ENCODE measurements at places on chromosomes 1 and 21.

- DNase-seq = peak; percentile 55
Measured at GRCh38 chr1:17606826-17607440, 67.4 kb downstream of the ARHGEF10L start.

GRCh38 chr1:66140072-66140471 is 347.4 kb downstream of the PDE4B start:
- DNase-seq = no peak

GRCh38 chr1:187032982-187033692 is 204.4 kb downstream of the PLA2G4A start:
- DNase-seq = no peak

- no peak for DNase-seq
Measured at GRCh38 chr1:200181861-200182260, 154.4 kb downstream of the NR5A2 start.

DNA sequence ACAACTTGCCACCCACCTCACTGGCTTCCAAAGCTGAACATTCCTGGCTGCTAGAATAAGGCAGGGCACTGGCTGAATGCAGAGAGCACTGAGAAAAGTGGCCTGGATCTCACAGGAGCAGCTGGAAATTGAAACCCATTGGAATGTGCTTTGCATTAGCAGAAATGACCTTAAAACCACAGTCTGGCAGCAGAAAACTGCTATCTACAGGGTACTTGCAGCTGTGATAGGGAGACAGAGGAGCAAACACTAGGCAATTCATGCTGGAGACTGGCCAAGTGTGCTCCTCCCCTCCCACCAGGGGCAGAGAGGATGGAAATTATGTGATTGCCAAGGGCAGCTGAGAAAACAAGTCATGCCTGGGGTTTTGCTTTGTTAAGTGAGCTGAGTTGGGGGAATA is 47.2 kb downstream of the HSD3B1 start:
- DNase-seq = no peak

GRCh38 chr1:59543211-59543668 is 246.3 kb downstream of the FGGY start:
- DNase-seq = no peak

DNA sequence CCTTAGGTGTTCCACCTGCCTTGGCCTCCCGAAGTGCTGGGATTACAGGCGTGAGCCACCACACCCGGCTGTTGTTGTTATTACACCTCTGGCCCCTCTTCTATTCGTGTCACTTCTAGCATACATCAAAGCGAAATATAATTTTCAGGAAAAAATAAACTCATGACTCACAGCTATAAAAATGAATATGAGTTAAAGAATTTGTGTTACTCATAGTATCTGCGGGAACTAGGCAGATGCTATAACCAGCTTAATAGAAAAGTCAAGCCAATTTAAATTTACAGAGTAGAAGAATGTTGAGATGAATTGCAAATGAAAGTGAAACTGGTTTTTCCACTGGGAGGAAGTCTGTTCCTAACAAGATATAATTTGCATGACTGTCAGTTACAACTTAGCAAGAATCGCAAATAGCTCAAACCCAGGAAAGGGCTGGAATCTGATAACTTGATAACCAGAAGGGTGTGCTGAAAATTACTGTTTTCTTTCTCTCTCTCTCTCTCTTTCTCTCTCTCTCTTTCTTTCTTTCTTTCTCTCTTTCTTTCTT is 11.2 kb downstream of the OR2W3 start:
- no peak for DNase-seq

DNA sequence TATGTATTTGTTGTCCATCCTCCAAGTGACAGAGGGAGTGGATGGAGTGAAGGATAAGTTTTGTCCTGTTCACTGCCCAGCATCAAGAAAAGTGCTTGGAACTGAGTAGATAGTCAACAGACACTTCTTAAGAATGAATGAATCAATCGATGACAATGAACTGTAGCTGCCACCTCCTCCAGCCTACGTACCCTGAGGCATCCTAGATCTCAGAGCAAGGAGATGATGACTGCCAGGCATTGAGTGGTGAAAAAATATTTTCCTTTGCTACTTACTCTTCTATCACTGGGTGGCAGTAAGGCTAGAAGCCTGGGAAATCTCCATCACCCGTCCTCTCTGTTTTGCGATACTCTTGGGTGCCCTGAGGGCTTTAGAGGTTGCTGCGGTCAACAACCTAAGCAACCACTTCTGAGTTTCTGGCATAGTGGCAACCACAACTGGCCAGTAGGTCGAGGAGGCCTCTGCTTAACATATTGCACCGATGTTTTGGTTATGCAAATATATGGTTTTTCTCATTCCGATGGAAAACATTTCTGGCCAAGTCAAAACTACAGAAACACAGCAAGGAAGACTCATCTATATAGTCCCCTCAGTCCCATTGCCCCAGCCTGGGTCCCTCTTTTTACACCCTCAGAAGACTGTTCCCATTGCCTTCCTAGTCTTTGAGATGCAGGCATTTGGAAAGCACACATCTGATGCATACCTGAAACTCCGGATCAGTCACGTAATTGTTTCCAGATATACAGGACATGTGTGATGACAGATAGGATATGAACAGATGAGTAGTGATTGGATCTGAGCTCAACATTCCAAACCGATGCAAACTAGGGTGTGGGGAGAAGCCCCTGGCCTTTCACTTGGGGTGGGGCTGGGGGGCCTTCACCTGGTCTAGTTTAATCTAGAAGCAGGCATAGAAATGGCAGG is 136.8 kb downstream of the RUNX1 start:
- no peak for DNase-seq

DNA sequence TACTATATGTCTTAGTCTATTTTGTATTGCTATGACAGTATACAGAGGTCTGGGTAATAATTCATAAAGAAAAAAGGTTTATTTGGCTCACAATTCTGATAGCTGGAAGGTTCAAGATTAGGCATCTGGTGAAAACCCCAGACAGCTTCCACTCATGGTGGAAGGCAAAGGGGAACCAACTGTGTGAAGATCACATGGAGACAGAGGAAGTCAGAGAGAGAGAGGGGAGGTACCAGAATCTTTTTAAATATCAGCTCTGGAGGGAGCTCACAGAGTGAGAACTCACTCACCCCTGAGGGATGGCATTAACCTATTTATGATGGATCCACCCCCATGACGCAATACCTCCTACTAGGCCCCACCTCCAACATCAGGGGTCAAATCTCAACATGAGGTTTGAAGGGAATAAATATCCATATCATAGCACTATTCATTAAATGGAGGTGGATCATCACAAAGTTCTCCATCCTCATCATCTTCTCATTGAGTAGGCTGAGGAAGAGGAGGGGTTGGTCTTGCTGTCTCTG is 290.5 kb downstream of the DSCAM start:
- no peak for DNase-seq

- no peak for DNase-seq
Measured at GRCh38 chr1:226550672-226551041, 2.1 kb downstream of the STUM start.

DNA sequence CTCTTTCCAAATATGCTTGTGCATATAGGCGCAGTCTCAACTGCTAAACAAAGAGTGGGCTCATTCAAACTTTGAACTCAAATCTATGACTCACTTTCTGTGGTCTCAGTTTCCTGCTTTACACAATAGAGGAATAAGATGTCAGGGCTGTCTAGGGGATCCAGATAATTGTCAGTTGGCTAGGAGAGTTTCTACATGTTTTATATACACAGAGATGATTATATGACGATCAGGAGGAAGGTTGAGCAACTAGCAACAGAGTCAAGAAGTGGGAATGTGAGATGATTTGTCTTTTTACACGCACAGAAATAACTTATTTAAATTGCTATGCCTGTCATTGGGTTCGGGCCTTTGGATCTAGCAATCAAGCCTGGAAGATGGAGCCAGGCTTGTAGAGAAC is 299.4 kb upstream of the LYPLAL1 start:
- DNase-seq = no peak

DNA sequence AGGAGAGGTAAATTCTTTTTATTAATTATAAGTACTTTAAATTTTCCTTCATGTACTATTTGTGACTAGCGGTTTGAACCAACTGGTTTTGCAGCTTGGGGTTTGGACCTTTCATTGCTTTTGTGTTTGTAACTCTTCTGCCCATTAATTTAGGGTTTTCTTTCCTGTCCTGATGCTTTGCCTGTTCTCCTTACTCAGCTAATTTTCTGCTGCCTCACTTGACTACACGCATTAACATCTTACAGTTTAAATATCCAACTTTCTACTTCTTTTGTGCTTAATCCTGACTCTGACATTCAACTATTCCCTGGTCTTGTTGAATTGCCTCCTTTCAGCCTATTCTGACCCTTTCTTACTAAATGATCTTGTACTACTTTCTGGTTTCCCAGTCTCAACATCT is 135.6 kb downstream of the PTPRC start:
- DNase-seq = no peak

DNA sequence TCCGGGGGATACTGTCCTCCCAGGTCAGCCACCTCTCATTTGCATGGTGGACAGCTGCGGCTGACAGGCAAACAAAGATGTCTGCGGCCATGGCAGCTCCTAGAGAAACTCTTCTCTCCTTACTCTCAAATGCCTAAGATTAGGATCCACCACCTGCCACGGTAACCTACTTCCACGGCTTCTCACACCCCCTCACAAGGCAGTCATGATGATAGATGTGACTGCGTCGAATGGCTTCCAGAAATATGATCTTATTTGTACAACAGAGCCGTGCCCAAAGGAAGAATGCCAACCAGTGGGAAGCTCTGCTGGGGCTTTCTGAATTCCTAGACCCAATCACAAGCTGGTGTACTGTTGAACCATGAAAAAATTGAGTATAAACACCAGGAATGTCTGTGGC is 73.4 kb downstream of the BACE2 start:
- no peak for DNase-seq

GRCh38 chr1:68442006-68442405 is 7.7 kb downstream of the RPE65 start:
- no peak for DNase-seq

- peak; percentile 16 for DNase-seq
Measured at GRCh38 chr1:119008483-119009311, 20.6 kb upstream of the TBX15 start.

- no peak for DNase-seq
Measured at GRCh38 chr1:39065542-39065941, 39.4 kb downstream of the NDUFS5 start.
